ENCODE measurements at places on chromosomes 5 and 9.

GRCh38 chr9:18056269-18056992, 417.5 kb upstream of the ADAMTSL1 start:
- DNase-seq: no peak

DNA sequence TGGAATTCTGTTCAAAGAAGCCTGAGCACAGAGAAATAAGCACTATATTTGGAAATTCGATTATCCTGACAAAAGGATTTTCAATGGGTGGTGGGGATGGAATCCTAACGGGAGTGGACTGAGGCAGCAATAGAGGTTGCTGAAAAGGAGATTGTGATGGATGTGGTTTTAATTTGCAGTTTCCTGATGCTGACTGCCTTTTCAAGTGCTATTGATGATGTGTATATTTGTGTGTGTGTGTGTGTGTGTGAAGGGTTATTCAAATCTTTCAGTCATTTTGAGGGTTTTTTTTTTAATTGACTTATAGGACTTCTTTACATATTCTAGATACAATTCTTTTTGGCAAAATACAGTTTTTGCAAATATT, 614.5 kb downstream of the HINT1 start:
- DNase-seq: no peak

- no peak for DNase-seq
Observed at GRCh38 chr9:120970244-120970643, 43.6 kb upstream of the TRAF1 start.

GRCh38 chr5:147822686-147823491, 8.6 kb downstream of the SPINK1 start:
- no peak for DNase-seq

- no peak for DNase-seq
Observed at GRCh38 chr5:14041528-14042192, 97.2 kb upstream of the DNAH5 start.
